NCI-H1092 treated with DMSO at 0.1 percent for 48 hours (cell line): ENCODE measurements at places on chromosomes 2 and 18.
A peak's percentile ranks its signal among the peaks of the same experiment; 100 is the strongest.

- DNase-seq = no peak
These were observed 39.9 kb downstream of the MAP3K2 start for GRCh38 chr2:127347734-127348392.

GRCh38 chr2:173045181-173045580 is 30.5 kb upstream of the MAP3K20 start:
- no peak for DNase-seq

GRCh38 chr2:65545837-65546805 is 113.7 kb upstream of the SPRED2 start:
- no peak for DNase-seq

DNA sequence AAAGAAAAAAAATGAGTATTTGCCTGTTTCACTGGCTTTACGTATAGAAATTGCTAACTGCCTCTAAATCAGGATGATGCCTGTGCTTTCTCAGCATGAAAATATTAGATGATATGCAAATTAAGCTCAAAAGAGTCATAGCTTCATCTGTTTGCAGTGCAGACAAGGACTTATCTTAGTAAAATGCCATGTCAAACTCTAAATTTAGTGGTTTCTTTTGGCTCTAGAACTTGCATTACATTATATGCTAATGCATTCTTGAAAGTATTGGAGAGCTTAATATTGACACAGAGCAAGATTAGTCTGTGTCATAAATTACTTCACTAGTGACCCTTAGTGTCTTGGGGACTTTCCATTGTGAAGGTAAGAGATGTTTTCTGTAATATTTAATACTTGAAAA is 1109.1 kb upstream of the NRXN1 start:
- no peak for DNase-seq

DNA sequence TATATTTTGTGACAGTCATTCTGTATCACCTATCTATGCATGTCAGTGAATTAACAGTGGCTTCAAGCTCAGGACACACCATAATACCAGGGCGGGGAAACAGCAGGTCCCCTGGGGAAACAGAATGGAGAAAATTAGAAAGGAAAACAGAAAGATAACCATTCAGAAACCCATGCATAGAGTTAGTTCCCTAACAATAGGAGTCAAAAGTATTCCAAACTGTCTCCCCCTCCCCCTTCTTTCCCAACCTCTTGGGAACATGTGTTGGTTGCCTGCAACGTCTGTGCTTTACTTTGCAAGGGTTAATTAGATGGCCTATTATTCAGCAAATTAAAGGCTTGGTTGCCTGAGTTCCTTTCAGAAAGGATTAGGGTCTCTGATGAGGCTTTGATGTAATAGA is 176.4 kb downstream of the MYO3B start:
- DNase-seq = peak; percentile 23

GRCh38 chr2:227626580-227627151 is 9.4 kb downstream of the SCYGR4 start:
- no peak for DNase-seq

DNA sequence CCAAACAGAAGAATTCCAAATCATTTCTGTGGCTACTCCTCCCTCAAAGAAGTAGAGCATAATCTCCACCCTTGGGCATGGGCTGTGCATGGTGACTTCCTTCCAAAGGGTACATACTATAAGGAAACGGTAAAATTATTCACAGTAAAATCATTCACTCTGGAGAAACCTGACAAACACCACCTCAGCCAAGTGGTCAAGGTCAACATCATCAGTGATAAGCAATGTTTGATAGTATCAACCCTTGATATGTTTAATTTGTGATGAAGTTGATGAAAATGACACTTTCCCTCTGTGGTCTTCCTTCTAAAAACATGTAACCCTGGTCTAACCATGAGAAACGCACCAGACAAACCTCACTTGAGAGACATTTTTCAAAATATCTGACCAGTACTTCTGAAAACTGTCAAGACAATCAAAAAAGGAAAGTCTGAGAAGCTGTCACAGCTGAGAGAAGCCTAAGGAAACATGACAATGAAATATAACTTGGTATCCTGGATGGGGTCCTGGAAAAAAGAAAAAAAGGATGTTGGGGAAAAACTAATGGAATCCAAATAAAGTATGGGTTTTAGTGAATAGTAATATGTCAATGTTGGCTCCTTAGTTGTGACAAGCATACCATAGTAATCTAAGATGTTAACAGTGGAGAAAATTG is 9.4 kb upstream of the TXNDC2 start:
- no peak for DNase-seq

- DNase-seq = peak; percentile 58
These were observed 189.0 kb downstream of the RPIA start for GRCh38 chr2:88880441-88880953.

- no peak for DNase-seq
These were observed 6.0 kb upstream of the SERPINB5 start for GRCh38 chr18:63470751-63471150.

GRCh38 chr18:63253428-63254372 is 65.9 kb downstream of the BCL2 start:
- DNase-seq = no peak

DNA sequence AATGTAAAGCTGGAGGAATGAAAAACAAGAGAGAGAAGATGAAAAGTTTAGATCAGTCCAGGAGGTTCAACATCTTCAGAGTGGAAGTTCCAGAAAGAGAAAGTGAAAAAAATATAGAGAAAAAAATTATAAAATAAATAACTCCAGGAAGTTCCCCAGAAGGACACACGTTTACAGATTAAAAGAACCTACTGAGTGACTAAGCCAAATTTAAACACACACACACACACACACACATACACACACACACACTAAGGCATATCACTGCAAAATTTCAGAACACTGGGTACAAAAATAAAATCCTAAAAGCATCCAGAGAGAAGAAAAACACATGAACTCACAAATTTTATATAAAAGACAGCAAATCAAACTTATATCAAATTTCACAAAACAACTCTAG is 85.9 kb upstream of the PMAIP1 start:
- DNase-seq = no peak

DNA sequence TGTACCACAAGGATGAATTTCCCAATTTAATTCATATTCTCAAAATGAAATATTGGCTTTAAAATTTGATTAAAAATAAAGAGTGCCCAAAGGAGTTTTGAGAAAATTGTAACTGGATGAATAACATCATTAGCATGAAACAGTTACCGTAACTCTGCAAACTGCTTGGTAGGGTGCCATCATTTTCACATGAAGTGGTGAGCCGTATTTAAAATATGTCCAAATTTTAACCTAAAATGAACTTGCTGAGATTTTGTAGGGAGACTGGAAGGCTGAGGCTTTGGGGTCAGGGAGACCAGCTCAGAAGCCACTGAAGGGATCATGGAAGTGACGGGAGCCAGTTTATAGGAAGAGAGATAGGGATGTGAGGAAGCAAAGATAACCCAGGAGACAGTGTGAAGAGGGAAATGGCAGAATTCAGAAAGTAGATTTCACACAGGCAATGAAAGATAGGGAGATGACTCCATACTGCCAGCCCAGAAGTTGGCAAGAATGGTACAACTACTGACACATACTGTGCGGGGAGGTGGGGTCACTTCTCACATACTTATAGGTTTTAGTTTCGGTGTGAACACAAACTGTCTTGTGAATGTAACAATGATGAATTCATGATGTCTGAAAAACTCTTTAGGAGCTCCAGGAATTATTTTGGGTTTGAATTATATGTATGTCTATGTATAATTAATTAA is 53.8 kb downstream of the EFEMP1 start:
- DNase-seq = no peak

DNA sequence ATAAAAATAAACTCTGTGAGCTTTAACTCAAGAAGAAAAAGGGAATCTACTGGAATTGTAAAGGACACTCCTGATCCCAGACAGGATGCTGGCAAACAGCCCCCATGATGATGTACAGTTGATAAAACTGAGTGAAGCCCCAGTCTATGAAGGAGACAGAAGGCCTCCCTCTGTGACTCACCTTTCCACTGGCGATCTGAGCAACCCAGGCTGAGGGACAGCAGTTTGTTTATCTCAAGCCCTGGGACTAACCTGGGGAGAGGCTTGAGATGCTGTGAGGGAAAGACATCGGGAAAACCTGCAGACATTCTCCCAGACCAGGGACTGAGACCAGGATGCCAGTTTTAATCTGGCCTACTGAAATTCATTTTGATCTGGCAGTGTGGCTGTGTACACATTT is 104.5 kb upstream of the CDH2 start:
- no peak for DNase-seq

GRCh38 chr2:149342509-149342908 is 12.1 kb downstream of the LYPD6 start:
- DNase-seq = no peak

GRCh38 chr18:60910534-60910933 is 422.7 kb upstream of the CDH20 start:
- DNase-seq = no peak

GRCh38 chr2:20723543-20723942 is 56.6 kb downstream of the GDF7 start:
- no peak for DNase-seq

- DNase-seq = no peak
These were observed 830.6 kb downstream of the SLC4A3 start for GRCh38 chr2:220458051-220458450.

DNA sequence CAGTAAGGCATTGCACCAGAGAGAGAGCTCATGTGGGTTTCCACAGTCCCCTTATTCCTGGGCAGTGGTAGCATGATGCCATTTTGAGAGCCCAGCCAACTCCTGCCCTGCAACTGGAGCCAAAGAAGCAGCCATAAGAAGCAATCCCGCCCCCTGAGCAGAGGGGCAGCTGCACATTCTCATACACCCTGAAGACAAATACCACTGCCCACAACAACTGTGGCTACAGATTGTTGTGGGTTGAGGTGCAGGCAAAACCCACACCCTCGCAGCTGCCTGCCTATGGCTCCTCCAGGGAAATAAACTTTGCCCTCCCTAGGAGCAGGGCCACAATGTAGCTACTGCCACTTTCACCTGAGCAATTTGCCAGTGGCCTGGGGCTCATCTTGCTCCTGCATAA is 219.4 kb upstream of the NRXN1 start:
- no peak for DNase-seq

- DNase-seq = no peak
These were observed 19.5 kb upstream of the GLS start for GRCh38 chr2:190860985-190861680.

DNA sequence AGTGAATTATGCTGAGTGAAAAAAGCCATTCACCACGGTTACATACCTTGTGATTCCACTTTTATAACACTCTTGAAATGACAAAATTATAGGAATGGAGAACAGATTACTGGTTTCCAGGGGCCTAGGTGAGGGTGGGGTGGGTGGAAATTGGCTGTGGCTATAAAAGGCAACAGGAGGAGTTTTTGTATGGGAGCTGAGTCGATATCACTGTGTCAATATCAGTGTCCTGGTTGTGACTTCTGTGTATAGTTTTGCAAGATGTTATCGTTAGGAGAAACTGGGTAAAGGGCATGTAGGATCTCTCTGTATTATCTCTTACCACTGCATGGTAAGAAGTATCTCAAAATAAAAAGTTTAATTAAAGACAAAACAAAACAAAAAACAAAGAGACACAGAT is 84.3 kb downstream of the EDAR start:
- DNase-seq = no peak

DNA sequence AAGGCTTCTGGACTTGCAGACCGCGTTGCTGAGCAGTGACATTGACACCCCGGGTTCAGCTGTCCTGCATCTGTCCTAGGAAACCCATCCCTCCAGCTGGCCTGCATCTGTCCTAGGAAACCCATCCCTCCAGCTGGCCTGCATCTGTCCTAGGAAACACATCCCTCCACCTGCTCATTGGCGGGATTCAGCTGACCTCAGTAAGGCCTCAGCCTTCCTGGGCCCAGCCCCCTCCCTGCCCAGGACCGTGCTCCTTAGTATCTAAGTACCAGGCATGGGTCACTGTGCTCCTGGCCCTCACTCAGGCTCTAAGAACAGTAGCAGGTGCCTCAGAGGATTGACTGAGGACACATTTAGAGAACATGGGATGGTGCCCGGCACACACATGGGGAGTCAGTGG is 1.2 kb downstream of the MLPH start:
- DNase-seq = no peak

- DNase-seq = peak; percentile 16
These were observed 50.2 kb upstream of the SIGLEC15 start for GRCh38 chr18:45775241-45775676.

- DNase-seq = no peak
These were observed 433.3 kb upstream of the SPHKAP start for GRCh38 chr2:228614741-228615140.

- no peak for DNase-seq
These were observed 40.8 kb downstream of the MTERF4 start for GRCh38 chr2:241061275-241061674.

DNA sequence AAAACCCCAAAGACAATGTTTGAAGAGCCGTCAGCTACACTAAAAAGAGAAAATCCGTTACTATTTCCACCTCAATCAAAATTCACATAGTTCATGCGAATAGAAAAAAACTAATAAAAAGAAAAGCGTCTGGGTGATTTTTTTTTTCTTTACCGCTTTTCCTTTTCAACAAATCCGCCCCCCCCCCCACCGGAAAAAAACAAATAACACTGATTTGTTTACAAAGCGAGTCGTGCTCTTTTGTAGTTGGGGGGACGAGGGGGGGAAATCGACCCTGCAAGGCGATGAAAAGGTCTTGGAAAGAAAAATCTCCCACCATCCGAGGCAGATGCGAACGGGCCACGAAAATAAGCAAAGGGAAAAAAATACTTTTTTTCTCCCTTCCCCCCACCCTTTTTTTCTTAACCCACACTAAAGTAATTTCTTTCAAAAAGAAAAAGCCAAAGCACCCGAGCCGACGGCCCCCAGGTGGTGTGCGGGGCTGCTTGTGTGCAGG is 638 bp downstream of the ZNF521 start:
- no peak for DNase-seq

GRCh38 chr2:113124181-113124961 is 3.0 kb upstream of the IL1RN start:
- DNase-seq = no peak

DNA sequence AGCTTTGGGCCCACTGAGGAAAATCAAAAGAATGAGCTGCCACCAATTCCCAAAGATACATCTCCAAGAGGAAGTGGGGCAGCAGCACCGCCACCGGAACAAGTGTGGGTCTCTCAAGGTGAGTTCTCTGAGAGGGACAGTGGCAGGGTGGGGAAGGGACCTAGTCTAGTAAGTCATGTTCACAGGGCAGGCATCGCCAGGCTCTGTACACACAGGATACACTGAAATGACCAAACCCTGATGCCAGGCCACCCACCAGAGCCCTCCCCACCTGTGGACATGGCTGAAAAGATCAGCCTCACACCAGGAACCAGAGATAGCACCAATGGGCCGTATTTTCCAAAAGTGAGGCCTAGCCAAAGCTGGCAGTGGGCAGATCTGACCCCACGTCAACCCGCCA is 108.2 kb upstream of the SMAD2 start:
- DNase-seq = no peak
